ENCODE measurements at places on chromosomes 11 and 22. TPM values are rescaled to one million over a fixed set of nuclear protein-coding genes. Genes with fewer than 3 reads are reported as not detected.

The RASD2 gene
- total RNA-seq, result 1.1 TPM

The CAT gene
- 63.3 TPM for total RNA-seq

GRCh38 chr11:103053997-103054396, 38.0 kb downstream of the DCUN1D5 start:
- DNase-seq, result no peak

- DNase-seq, result no peak
These were observed at the start of gene MMP12 for GRCh38 chr11:102874852-102875251. TSS of gene MMP12 (minus strand) at chr11:102874982. CDS start at chr11:102874937, 45 bp downstream.

DNA sequence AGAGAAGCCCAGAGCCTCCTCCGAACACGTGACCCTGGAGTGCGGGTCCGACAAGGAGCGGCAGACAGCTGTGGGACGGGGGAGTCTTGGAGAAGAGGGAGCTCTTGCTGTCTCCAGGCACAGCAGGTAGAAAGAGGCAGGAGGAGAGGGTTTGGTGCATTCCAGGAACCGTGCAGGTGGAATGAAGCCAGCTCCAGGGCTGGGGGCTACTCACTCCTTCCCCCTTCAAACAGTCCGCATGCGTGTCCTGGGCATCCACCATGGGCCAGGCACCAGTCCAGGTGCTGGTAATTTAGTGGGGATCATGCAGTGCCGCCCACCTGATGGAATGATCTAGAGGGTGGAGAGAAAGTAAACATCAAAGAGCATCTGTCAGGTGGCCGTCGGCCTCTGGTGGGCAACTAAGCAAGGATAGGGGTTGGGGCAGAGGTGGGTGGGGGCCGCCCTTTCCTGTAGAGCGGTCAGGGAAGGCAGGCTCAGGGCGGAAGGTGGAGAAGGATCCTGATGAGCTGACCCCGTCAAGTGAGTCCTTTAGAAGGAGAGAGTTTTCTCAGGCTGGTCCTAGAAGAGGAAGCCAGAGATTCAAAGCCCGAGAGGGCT, 850.0 kb downstream of the TBC1D22A start:
- DNase-seq, result no peak

- no peak for DNase-seq
These were observed 21.5 kb upstream of the CABP2 start for GRCh38 chr11:67544616-67545242.

- DNase-seq, result no peak
These were observed 3.7 kb upstream of the RANGAP1 start for GRCh38 chr22:41289671-41290070.

GRCh38 chr22:31977141-31977841, 33.0 kb downstream of the YWHAH start:
- no peak for DNase-seq

GRCh38 chr11:32613500-32614151, 30.0 kb downstream of the EIF3M start:
- no peak for DNase-seq

The SPON1 gene
- 31.5 TPM for total RNA-seq

GRCh38 chr11:57307666-57308270, 17.0 kb downstream of the TNKS1BP1 start:
- DNase-seq, result no peak

- DNase-seq, result no peak
These were observed 29.8 kb upstream of the EED start for GRCh38 chr11:86214710-86215109.

DNA sequence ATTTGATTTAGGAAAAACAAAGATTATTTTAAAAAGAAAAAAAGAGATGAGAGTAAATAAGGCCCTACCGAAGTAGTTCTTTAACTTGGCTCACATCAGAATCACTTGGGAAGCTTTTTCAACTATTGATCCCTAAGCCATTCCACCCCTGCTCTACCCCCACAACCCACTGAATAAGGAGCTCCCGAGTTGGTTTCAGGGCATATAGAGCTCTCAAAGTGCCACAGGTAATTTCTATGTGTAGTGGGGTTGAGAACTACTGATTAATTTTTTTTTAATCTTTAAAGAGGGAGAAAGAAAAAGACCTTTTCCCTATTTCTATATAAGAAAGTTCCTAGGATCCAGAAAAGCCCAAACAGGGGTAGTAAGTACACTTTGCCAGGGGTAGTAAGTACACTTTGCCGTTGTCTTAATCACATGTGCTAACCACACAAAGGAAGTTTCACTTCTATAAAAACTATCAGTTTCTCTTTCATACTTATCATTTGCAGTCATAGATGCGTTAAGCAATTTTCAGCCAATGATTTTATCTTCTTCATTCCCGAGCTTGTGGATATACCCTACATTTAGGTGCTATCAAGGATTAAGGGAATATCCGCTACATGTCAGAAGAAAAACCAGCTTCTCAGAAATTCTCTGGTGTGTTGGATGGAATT, 108.4 kb upstream of the ZC3H12C start:
- DNase-seq, result no peak

DNA sequence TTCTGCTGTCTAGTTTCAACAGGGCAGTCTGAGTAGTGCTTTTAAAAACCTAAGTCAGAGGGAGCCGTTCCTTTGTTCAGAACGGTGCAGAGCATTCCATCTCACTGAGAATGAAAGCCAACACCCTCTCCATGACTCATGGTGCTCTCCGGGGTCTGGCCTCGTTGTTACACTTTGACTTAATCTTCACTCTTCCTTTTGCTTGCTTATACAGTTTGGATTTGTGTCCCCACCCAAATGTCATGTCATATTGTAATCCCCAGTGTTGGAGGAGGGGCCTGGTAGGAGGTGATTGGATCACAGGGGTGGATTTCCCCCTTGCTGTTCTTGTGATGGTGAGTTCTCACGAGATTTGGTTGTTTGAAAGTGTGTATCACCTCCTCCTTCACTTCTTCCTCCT, 292.2 kb downstream of the ST3GAL4 start:
- DNase-seq, result no peak

The MGAT3 gene
- 24.8 TPM for total RNA-seq

The APOL5 gene
- total RNA-seq, result not detected

GRCh38 chr11:15672825-15673224, 558.1 kb downstream of the INSC start:
- DNase-seq, result no peak

DNA sequence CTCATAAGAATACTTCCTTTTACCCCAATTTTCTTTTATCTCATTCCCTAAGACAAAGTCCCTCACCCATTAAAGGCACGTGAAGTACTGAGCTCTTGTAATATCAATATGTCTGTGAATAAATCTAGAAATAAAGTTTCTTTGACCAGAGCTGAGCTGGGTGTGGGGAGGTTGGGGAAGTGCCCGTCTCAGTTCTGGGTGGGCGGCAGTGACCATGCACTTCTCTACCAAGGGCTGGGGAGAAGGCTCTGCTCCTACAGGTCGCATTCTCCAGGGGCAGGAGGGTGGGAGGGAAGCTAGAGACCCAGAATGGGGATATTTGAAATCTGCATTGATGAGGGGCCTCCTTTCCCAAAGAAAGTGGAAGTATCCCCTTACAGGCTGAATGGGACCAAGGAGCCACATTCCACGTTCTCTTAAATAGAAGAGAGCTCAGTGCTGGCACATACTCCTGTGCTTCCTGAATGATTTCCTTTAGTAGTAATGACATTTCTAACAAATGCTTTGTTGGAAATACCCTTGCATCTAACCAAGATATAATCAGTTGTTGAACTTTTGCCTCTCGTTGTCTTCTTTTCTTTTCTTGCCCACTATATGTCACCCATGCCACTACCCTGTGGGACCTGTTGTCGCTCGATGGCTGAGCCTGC, 16.1 kb downstream of the RBX1 start:
- DNase-seq, result no peak

DNA sequence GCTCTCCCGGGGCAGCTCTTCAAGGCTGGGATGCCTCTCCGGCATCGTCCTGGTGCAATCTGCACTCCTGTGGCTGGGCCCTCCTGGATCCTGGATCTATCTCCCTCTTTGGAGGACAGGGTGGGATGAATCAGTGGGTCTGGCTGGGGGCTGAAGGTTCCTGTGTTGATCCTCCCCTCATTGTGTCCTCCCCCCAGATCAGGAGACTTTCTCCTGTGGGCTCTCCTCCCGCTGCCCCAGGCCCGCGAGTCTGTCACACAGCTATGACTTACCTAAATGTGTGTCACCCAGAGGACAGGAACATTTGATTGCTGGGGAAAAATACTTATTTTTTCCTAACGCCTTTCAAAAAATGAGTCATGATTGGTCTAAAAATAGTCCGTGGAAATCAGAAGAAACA, 106.8 kb upstream of the NECTIN1 start:
- DNase-seq, result no peak
